Muscle of arm (tissue), 14 donors: ENCODE measurements at places on chromosomes 13 and 19.

DNA sequence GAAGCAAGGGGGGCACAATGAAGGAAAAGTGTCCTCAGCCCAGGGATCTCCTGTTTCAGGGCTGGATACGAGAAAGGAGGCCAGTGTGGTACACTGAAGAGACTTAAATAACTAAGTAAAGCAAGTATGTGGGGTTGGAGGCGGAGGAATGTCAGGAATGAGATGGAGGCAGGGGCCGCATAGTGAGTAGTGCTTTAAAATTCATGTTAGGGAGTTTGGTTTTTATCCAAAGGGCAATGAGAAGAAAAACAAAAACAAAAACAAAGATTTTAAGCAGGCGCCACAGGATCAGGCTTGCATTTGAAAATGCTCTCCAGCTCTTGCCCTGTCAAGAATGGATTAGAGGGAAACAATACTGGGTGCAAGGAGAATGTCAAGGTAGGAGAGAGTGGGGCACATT is 273.4 kb downstream of the DCLK1 start:
- no peak for DNase-seq

DNA sequence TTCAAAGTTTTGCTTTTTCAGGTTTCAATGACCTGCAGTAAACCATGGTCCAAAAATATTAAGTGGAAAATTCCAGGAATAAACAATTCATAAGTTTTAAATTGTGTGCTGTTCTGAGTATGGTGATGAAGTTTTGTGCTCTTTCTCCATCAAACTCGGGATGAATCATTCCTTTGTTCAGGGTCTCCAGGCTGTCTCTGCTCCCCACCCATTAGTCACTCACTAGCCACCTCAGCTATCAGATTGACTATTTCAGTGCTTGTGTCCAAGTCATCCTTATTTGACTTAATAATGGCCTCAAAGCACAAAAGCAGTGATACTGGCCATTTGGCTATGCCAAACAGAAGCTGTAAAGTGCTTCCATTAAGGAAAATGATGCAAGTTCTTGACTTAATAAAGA is 1140.4 kb downstream of the EFNB2 start:
- no peak for DNase-seq

- DNase-seq, result no peak
Measured at GRCh38 chr19:48302600-48302959, 22.8 kb upstream of the EMP3 start.

GRCh38 chr13:40394304-40394985 is 272.0 kb downstream of the FOXO1 start:
- DNase-seq, result no peak
